ENCODE measurements at places on chromosomes 1 and 21.
A peak's percentile ranks its signal among the peaks of the same experiment; 100 is the strongest.

GRCh38 chr1:52182874-52183400 is 41.0 kb downstream of the ZFYVE9 start:
- DNase-seq: no peak

GRCh38 chr1:91790392-91790791 is 95.6 kb downstream of the TGFBR3 start:
- DNase-seq: no peak

DNA sequence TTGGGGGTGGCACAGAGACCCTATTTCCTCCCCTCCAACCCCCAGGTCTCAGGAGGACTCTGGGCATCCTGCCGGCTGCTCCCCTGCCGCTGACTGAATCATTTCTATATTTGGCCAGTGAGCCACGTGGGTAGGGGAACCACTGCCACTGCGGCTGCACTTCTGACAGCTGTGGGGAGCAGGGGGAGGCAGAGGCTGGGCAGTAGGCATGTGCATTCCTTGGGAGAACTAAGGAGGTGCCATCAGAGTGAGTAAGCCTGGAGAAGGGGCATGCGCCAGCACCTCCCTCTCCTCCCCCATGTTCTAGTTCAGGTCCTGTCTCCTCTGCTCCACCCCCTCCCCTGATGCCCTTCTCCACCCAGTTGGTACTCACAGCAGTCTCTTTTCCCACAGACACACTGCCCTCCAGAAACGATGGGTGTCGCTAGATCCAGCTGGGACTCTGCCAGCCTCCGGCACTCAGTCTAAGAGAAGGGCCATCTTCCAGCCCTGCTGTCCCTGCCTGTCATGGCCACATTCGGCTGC is 12.0 kb downstream of the PPFIA4 start:
- DNase-seq: no peak

DNA sequence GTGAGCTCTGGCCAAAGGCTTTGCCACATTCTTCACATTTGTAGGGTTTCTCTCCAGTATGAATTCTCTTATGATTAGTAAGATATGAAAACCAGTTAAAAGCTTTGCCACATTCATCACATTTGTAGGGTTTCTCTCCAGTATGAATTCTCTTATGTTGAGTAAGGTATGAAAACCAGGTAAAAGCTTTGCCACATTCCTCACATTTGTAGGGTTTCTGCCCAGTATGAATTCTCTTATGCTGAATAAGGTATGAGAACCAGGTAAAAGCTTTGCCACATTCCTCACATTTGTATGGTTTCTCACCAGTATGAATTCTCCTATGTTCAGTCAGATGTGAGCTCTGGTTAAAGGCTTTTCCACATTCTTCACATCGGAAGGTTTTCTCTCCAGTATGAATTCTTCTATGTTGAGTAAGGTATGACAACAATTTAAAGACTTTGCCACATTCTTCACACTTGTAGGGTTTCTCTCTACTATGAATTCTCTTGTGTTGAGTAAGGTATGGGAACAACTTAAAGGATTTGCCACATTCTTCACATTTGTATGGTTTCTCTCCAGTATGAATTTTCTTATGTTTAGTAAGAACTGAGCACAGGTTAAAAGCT is 20.7 kb downstream of the ZNF695 start:
- peak; percentile 26 for DNase-seq

DNA sequence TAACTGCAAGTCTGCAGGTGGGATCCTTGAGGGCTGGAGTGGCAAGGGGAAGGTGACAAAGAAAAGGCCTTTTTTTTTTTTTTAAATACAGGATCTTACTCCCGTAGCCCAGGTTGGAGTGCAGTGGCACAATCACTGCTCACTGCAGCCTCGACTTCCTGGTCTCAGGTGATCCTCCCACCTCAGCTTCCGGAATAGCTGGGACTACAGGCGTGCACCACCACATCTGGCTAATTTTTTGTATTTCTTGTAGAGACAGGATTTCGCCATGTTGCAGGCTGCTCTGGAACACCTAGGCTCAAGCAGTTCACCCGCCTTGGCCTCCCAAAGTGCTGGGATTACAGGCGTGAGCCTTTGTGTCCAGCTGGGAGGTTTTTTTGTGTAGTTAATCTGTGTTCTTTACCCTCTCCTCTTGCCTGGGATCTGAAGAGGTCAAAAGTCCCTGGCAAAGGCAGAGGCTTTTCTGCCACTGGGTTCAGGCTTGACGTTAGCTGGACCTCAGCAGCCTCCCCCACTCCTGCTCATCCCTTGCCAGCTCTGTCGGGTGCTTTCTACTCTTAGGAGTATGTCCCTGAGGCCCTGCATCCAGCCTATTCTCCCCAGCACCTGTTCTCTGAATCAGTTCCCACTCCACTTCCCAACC is 5.2 kb downstream of the IL6R start:
- DNase-seq: no peak

DNA sequence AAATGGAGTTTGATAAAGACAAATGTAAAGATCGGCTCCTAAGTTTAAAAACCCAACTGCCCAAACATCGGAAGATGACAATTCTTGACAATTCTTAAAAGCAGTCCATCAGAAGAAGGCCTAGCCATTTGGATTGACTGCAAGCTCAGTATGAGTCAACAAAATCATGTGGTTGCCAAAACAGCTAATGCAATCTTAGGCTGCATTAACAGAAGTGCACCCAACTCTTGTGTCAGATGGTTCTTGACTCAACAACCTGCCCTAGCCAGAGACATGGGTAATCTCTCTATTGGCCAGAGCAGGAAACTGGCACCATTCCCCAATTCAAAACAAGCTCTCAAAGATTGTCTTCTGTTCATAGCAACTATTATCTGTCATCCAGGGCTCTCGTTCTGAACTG is 9.9 kb upstream of the NCF2 start:
- DNase-seq: no peak

DNA sequence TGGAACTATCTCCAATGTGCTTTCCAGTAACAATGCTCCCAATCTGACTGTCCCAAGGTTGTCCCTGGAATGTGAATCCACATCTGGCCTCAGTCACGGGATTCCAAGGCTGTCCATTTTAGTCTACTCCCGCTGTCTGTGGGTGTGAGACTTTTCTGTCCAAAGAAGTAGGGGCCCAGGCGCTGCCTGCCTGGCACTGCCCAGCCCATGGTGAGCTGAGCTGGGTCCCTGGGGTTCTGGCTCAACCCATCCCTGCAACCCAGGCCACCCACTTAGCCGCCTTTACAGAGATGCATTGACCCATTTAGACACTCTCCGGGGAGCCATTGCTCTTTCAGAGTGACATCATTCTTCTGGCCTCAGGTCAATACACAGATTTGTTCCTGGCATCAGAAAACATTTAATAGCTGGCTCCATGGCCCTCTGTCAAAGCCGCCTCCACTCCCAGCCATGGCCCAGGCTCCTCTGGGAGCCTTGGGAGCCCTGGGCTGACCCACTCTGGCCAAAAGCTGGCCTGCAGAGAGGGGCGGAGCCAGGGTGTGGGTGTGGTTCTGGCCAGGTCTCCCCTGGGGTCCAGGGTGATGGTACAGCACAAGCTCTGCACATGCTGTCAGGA is 47.2 kb upstream of the PAX7 start:
- DNase-seq: no peak

GRCh38 chr1:179583771-179584320 is 7.8 kb upstream of the TDRD5 start:
- DNase-seq: no peak

DNA sequence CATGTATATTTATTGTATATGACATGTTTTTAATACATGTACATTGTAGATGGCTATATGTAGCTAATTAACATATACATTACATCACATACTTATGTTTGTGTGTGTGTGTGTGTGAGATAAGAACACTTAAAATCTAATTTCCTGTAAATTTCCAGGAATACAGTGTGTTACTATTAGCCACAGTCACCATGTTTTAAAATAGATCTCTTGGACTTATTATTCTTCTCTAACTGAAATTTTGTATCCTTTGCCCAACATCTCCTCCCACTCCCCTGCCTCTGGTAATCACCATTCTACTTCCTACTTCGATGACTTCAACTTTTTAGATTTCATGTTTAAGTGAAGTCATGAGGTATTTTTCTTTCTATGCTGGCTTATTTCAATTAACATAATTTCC is 64.8 kb downstream of the FCRL5 start:
- DNase-seq: peak; percentile 68

GRCh38 chr1:159421821-159422220 is 10.2 kb upstream of the OR10J4 start:
- no peak for DNase-seq

DNA sequence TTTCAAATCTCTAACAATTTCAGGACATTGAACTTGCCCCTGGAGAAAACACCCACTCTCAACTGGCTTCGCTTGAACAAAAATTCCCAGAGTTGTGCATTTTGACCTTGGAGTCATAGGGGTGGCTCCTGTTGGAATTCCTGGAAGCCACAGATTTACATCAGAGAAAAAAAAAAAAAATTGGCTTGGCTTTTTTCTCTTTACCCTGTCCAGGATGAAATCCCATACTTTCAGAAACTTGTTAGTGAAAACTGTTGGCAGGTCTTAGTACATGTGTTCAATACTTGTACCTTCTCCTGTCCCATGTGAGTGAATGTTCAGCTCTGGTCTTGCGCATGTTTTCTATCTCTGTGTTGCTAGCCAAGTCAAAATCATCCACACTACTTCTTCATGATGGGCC is 228.8 kb downstream of the TGFB2 start:
- no peak for DNase-seq

GRCh38 chr21:16070207-16070651 is 340.4 kb downstream of the USP25 start:
- DNase-seq: no peak

GRCh38 chr1:182939413-182939812 is 13.6 kb downstream of the SHCBP1L start:
- DNase-seq: no peak

DNA sequence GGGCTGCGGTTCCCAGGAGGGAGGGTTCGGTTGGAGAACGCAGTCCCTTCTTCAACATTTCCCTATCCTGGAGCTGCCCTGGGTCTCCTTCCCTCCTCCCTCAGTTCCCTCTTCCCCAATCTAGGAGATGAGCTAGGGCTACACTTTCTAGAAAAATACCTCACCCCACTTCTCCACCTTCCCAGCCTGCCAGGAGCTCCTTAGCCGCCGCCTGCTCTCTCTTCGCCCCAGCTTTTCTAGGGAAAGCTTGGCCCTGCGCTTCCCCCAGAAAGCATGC is 488 bp upstream of the ADAMTS1 start:
- DNase-seq: no peak

DNA sequence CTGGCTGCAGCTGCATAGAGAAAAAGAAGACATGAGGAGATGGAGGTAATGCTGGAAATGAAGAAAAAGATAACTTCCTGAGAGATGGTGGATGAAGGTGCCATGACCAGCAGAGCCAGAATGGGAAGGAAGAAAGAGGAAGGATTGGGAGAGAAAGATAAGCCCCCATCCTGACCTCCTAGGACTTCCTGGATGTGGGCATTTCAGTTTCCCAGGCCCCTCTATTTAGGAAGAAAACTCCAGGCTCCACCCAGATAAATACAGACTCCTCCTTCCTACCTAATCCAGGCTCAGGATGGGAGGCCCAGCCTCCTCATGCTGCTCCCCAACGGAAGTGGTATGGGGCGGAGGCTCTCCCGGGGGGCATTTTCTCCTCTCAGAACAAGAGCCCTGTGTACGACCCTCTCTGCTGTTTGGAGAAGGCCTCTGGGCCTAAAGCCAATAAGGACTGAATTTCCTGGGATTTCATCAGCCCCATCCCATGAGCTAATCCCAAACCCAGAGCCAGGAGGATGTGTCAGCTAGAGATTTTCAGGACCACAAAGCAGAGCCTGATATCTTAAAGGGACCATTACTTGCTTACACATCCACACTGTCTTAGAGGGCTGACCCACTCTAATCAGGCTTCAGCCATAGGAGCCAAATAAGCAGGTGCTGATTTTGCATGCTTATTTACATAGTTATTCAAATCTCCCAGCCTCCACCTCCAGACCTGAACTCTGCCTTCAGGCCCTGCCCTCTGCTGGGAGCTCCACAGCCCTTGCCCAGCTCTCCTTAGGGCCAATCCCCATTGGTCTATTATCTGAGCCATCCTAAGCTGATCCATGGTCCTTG is 5.1 kb upstream of the ARHGEF2 start:
- DNase-seq: no peak

GRCh38 chr1:206111271-206111927 is 5.8 kb downstream of the AVPR1B start:
- no peak for DNase-seq

DNA sequence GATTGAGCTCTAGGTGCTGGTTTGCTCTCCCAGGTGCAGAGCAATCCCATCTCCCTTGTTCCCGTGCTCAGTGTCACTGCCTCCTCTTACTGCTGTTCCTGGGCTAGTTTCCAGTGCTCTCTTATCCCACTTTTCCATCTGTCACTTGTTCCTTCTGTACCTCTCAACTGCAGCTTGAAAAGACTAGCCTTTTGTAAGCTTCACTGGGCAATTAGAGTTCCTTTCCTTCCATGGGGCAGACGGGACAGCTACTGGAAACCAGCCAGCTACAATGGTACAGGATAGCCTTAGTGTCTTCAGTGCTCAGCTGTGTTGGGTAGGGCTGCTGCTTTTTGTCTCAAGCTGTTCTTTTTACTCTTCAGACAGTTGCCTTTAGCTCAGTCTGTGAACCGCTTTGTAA is 31.6 kb downstream of the AGT start:
- DNase-seq: no peak

- no peak for DNase-seq
These were observed 58.6 kb downstream of the ATP5PO start for GRCh38 chr21:33856893-33857527.

- DNase-seq: no peak
These were observed 97.1 kb downstream of the ARHGEF10L start for GRCh38 chr1:17636612-17637011.

Data from KBM-7 (cell line).